ENCODE measurements at places on chromosomes 11 and 22. TPM values are rescaled to one million over a fixed set of nuclear protein-coding genes. Genes with fewer than 3 reads are reported as not detected.

Gene HBB
- 465 TPM for total RNA-seq

Gene C22orf31
- total RNA-seq = not detected

Gene NAV2
- total RNA-seq = 11.6 TPM

DNA sequence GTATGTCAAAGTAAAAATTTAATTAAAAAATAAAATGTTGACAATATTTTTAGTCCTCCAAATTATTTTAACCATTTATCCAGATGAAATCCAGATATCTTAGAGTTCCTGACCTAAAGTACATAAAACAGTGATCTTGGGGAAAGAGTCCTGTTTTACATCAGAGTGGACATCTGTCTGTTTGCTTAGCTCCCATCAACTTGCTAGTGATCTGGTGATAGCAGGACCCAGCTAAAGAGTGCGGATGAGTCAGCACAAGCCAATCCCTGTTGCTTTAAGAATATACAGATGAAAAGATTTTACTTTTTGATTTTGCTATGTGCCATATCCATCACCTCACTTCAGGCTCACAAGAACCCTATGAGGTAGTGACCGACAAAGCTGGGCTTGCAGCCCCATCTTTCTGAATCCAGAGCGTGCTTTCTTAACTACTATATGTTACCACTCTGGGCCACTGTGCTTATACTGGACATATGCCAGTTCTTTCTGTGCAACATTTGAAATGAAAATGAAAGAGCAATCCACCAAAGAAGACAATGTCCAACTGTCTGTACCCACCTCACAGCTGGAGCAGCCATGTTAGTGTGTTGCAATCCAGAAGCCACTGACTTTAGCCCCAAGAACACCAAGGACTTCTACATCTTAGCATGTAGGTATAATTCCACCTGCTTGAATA lies 167.6 kb upstream of the SESN3 start:
- DNase-seq = no peak
- no peaks in the 10 kb centered on the region for H3K36me3 ChIP-seq
- H3K27ac ChIP-seq = no peak overlapping the region
- H3K4me1 ChIP-seq = no peaks in the 10 kb centered on the region

- no peak overlapping the region for H3K4me3 ChIP-seq
- no peak overlapping the region for H3K27ac ChIP-seq
- no peaks in the 10 kb centered on the region for H3K27me3 ChIP-seq
- H3K36me3 ChIP-seq = no peaks in the 10 kb centered on the region
- DNase-seq = no peak
Observed at GRCh38 chr11:127037596-127037995, 37.0 kb upstream of the KIRREL3 start.

Gene MYRF
- 0.79 TPM for total RNA-seq

- H3K36me3 ChIP-seq = no peaks in the 10 kb centered on the region
- H3K27me3 ChIP-seq = no peaks in the 10 kb centered on the region
- H3K27ac ChIP-seq = no peak overlapping the region
- H3K4me1 ChIP-seq = no peaks in the 10 kb centered on the region
- no peak for DNase-seq
Observed at GRCh38 chr11:116300232-116300631, 472.6 kb downstream of the BUD13 start.

Gene PLEKHB1
- total RNA-seq = 6.0 TPM

DNA sequence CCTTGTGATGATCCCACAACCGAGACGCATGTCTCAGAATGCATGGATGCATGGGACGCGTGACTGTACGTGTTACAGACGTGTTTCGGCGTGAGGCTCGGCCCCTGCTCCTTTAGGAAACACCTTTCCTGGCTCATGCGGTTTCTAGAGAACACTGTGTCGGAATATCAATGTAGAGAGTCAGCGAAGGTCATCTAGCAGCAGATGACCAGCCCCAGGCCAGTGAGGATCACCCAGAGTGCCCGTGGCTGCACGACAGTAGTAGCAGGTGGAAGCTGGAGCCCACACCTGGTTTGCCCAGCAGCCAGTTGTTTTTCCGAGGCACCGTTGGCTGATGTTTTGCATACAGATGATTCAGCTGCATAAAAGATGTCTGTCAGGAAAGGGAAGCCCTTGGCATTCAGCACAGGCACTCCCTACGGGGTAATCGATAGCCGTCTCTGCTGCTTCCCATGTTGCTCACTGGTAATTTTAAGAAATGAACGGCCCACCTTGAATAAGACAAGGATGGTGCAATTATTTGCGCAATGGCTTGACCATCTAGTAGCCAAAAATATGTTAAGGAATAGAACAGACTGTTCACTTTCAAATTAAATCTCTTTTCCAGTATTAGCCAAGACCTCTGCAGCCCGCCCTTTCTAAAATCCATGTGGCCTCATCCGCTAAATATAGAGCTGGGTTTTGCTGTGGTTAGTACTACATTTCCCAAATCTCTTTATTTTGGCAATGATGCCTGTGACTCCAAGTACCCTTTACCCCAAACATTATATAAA lies 1.1 kb upstream of the CLTCL1 start:
- peak; percentile 74 for DNase-seq
- peaks cover 14% of the 10 kb centered on the region for H3K27me3 ChIP-seq
- peak overlapping the region; percentile 81 for H3K27ac ChIP-seq
- H3K4me1 ChIP-seq = peaks cover 27% of the 10 kb centered on the region

- H3K4me1 ChIP-seq = no peaks in the 10 kb centered on the region
- H3K27ac ChIP-seq = peak overlapping the region; percentile 61
- H3K4me3 ChIP-seq = no peak overlapping the region
- DNase-seq = no peak
- no peaks in the 10 kb centered on the region for H3K36me3 ChIP-seq
Observed at GRCh38 chr22:19321757-19322156, 30.2 kb upstream of the CLTCL1 start.

- H3K4me1 ChIP-seq = peaks cover 24% of the 10 kb centered on the region
- no peaks in the 10 kb centered on the region for H3K36me3 ChIP-seq
- peaks cover 30% of the 10 kb centered on the region for H3K27me3 ChIP-seq
- DNase-seq = no peak
- H3K27ac ChIP-seq = no peak overlapping the region
Observed at GRCh38 chr22:30393885-30394284, 2.9 kb upstream of the SEC14L2 start.

- H3K27me3 ChIP-seq = no peaks in the 10 kb centered on the region
- DNase-seq = no peak
- H3K36me3 ChIP-seq = no peaks in the 10 kb centered on the region
- no peak overlapping the region for H3K27ac ChIP-seq
- peaks cover 52% of the 10 kb centered on the region for H3K4me1 ChIP-seq
Observed at GRCh38 chr11:9570313-9571025, 3.0 kb upstream of the WEE1 start.

DNA sequence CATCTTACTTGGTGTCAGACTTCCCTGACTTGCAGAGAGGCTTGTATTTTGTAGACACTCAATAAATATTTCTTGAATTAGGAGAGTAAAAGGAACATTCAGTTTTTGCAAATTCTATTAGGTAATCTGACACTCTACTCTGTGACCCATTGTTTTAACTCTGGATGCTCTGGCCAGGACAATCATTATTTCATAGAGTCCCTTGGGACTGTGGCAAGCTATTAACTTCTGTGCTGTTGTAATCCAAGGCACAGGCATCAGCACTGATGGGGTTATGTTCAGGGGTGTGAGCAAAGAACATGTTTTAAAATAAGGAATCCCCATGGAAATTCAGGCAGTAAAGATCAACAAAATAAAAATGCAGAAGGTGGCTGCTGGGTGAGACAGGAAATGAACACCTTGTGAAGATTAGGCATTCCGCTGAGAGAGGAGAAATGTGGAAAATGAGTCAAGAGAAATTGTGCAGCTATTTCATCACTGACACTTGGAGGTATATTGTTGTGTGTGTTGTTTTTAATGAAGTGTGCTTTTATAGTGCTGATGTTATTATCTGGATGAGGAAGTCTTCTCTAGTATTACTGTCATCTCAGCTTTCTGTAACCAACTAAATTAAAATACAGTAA lies 175.2 kb downstream of the WNT11 start:
- H3K27ac ChIP-seq = no peak overlapping the region
- no peaks in the 10 kb centered on the region for H3K4me1 ChIP-seq
- peaks cover 30% of the 10 kb centered on the region for H3K36me3 ChIP-seq
- no peak overlapping the region for H3K4me3 ChIP-seq
- no peak for DNase-seq
- H3K27me3 ChIP-seq = no peaks in the 10 kb centered on the region

Gene INS
- total RNA-seq = not detected

- DNase-seq = no peak
- peaks cover 1% of the 10 kb centered on the region for H3K36me3 ChIP-seq
- peaks cover 23% of the 10 kb centered on the region for H3K4me1 ChIP-seq
- H3K27me3 ChIP-seq = no peaks in the 10 kb centered on the region
Observed at GRCh38 chr11:60891103-60891741, 15.2 kb downstream of the PRPF19 start.

- no peak overlapping the region for H3K4me3 ChIP-seq
- H3K27me3 ChIP-seq = no peaks in the 10 kb centered on the region
- no peak for DNase-seq
- no peaks in the 10 kb centered on the region for H3K4me1 ChIP-seq
- H3K27ac ChIP-seq = no peak overlapping the region
- no peaks in the 10 kb centered on the region for H3K36me3 ChIP-seq
Observed at GRCh38 chr11:25702417-25702816, 629.5 kb upstream of the ANO3 start.

GRCh38 chr22:38963872-38964271 lies 6.5 kb downstream of the APOBEC3A start:
- no peak overlapping the region for H3K27ac ChIP-seq
- H3K36me3 ChIP-seq = no peaks in the 10 kb centered on the region
- H3K4me3 ChIP-seq = no peak overlapping the region

DNA sequence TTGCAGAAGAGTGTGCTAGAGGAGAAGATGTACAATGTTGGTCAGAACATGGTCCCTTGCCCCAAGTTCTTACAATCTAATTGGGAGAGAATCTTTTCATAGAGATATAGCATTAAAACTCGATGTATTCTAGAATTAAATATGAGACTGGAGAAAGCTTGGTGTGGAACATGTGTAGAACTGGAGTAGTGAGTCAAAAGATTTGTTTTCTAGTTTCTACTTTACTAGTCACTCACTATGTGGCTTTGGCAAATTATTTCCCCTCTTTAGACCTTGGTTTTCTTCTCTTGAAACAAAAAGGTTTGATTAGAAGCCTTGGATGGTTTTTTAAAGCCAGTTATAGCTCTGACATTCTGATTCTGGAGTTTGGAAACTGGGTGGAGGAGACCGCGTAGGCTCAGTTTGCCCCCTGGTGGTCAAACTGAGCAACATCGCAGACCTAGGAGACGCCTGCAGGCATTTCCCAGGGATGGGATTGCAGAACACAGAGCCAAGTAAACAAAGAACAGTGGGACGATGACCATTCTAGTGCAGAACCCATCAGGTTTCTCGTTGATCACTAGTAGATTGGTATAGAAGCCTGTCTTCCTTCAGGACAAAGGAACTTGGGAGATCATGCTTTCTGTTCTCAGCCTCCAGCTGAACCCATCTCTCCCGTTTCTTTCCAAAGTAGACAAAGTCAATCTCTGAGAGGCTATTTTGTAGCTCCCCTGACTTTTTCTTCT lies 8.5 kb upstream of the CHRDL2 start:
- no peak overlapping the region for H3K27ac ChIP-seq
- H3K36me3 ChIP-seq = no peaks in the 10 kb centered on the region
- no peak for DNase-seq
- H3K27me3 ChIP-seq = no peaks in the 10 kb centered on the region

Gene KDM4E
- not detected for total RNA-seq

DNA sequence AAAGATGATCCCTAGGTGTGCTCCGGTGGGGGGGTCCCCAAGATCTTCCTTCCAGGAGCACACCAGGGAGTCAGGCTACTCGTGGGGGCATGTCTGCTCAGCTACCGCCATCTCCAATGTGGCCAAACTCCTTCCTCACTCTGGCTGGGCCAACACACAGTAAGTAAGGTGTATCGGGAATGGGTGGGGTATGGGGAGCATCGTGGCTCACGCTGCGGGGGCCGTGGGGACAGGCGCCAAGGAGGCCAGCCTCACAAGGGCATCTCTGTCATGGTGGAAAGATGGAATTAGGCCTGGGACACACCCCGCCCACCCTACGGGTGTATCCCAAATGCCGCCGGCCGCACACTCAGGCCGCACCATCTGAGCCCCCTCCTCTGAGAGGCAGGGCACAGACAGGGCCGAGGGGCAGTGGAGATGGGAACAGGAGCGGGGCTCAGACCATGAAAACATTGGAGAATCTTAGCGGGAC lies 8.3 kb downstream of the IGF2 start:
- no peak overlapping the region for H3K4me3 ChIP-seq
- no peaks in the 10 kb centered on the region for H3K4me1 ChIP-seq
- H3K36me3 ChIP-seq = no peaks in the 10 kb centered on the region
- DNase-seq = no peak
- H3K27ac ChIP-seq = no peak overlapping the region

Gene MRGPRX4
- total RNA-seq = not detected

Gene MB
- total RNA-seq = not detected

GRCh38 chr22:26589367-26589844 lies 526 bp downstream of the TPST2 start:
- DNase-seq = peak; percentile 91
- H3K36me3 ChIP-seq = no peaks in the 10 kb centered on the region
- H3K4me1 ChIP-seq = peaks cover 89% of the 10 kb centered on the region
- H3K27ac ChIP-seq = peak overlapping the region; percentile 97
- no peaks in the 10 kb centered on the region for H3K27me3 ChIP-seq

GRCh38 chr11:11553573-11553972 lies 68.2 kb downstream of the GALNT18 start:
- no peaks in the 10 kb centered on the region for H3K27me3 ChIP-seq
- no peak for DNase-seq
- H3K4me3 ChIP-seq = no peak overlapping the region

- no peaks in the 10 kb centered on the region for H3K27me3 ChIP-seq
- peaks cover 43% of the 10 kb centered on the region for H3K4me1 ChIP-seq
- DNase-seq = no peak
- H3K27ac ChIP-seq = peak overlapping the region; percentile 67
Observed at GRCh38 chr11:96246718-96247552, 96.1 kb downstream of the MAML2 start.

Gene ELF5
- 1.1 TPM for total RNA-seq

GRCh38 chr11:77031599-77031998 lies 2.6 kb upstream of the B3GNT6 start:
- no peak for DNase-seq
- H3K4me3 ChIP-seq = no peak overlapping the region
- no peaks in the 10 kb centered on the region for H3K4me1 ChIP-seq
- peaks cover 3% of the 10 kb centered on the region for H3K27me3 ChIP-seq

GRCh38 chr11:125978778-125979407 lies 33.0 kb downstream of the VSIG10L2 start:
- H3K27me3 ChIP-seq = no peaks in the 10 kb centered on the region
- no peaks in the 10 kb centered on the region for H3K36me3 ChIP-seq
- no peak overlapping the region for H3K27ac ChIP-seq
- no peaks in the 10 kb centered on the region for H3K4me1 ChIP-seq
- no peak for DNase-seq

Gene SLC22A12
- total RNA-seq = not detected

DNA sequence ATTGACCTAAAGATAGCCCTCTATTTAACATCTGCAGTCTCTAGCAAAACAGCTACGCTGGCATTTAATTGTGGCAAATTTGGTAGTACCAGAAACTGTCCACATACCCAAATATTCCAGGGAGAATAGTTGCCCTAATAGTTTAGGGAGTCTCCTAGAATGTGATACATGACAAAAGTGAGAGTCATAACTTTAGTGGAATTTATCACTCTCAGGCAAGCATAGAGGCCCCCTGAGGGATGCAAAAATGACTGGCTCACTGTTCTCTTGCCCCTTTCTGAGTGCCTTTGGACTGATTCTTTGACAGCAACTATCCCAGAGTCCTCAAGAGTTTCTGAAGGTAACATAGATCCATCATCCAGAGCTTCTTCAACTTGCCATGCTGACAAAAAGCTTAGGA lies 2.3 kb upstream of the OR51B4 start:
- DNase-seq = no peak
- H3K4me1 ChIP-seq = no peaks in the 10 kb centered on the region
- H3K27ac ChIP-seq = no peak overlapping the region
- H3K36me3 ChIP-seq = no peaks in the 10 kb centered on the region
- H3K27me3 ChIP-seq = no peaks in the 10 kb centered on the region
- no peak overlapping the region for H3K4me3 ChIP-seq

All from spleen (tissue), 13 donors.